ENCODE measurements at places on chromosomes 2 and 18.

- no peak for DNase-seq
Observed at GRCh38 chr18:7766346-7766745, 199.2 kb downstream of the PTPRM start.

DNA sequence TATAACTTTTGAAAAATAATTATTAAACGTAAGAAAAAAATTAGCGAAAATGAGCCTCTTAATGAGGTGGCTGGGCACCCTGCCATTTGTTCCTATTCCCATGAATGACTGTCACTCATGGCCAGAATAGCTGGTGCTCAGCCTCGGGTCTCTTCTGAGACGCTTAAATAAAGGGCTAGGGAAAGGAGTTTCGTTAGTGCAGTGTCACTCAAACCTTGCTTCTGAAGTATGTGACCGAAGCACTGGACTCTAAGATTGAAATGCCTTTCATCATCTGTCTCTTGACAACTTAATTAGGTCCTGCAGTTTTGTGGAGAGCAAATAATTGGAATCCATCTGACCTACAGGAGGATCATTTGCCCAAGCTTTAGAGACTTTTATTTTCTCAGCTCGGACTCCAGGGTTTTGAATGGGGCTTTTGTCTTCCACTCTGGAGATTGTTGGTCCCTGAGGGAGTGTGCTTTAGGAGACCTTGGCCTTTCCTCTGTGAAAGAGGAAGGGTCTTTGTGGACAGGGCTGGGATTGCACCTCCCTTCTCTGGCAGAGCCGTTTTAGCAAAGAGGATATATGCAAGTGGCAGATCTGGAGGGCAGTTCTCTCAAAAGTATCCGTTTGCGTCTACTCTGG is 42.3 kb upstream of the FHOD3 start:
- DNase-seq: no peak

DNA sequence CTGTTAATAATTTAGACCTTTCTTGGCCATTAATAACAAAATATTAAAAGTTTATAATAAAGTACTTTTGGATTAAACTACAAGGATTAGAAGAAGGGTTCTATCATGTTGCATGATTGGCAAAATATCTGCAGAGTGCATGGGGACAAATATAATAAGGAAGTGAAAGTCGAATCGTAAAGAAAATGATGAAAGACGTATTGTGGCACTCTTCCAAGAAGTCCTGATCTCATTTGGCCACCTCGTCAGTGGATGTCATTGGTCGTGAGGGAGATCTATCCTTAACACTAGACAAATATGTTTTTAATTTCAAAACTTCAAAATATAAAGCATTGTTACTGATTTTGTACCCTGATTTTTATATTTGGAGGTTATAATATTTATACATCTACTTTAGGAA is 197.7 kb upstream of the STON1 start:
- no peak for DNase-seq

GRCh38 chr2:3254442-3254941 is 123.1 kb downstream of the EIPR1 start:
- no peak for DNase-seq

DNA sequence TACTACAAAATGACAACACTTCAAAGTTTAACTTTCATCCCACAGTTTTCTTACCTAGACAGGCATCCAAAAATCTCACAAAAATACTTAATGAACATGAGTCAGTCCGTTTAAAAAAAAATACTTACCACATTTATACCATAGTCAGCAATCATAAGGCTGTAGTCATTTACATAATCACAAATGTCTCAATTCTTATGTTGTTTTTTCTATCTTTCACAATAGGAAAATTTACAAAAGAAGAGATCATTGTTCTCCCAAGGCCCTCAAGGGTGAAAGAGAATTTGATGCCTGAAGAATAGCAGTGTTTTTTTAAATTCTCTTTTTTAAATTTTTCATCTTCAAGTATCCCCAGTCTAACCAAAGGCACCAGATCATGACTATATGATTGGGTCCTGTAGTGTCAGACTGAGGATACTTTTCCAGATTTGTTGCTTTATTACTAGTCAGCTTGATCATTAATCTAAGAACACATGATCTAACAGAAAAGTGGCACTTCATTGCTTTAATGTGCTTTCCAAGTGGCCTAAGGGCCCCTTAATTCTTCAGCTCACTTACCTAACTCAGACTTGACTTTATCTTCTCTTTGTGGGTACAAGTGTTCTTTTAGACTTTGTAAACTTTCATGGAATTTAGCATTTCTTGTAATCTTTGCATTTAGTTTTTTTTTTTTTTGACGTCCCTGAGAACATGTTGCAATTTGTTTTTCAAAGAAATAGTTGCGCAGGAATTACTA is 4.7 kb downstream of the SCYGR5 start:
- DNase-seq: no peak

GRCh38 chr2:239302083-239302807 is 98.6 kb downstream of the HDAC4 start:
- DNase-seq: peak; percentile 56

DNA sequence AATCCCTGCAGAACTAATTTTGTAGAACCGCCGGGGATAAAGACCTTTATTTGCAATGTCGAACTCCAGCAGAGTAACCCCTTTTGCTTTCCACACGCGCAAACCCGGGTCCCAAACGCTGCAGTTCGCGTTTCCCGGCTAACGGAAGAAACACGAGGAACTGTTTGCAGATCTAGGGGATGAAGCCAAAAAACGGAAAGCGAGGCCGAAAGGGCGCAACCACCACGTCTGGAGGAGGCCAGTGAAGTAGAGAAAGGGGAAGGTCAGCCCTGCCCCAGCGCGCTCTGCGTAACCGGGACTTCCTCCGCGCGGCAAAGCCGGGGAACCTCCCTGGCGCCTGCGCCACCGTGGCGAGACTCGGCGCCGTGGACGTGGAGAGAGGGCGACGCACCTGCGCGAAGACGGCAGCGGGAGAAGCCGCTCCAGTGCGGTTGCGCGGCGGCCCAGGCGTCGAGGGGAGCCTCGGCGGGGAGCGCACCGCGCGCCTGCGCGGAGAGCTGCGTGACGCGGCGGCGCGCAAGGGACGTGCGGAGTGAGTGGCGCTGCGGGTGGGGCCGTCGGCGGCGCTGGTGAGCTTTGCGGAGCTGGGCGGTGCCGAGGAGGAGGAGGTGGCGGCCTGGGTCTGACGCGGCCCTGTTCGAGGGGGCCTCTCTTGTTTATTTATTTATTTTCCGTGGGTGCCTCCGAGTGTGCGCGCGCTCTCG is at the start of gene PPP1CB:
Gene PPP1CB, plus strand, starts transcription at position 579 of the 704 bp plus-strand sequence. CDS start 295 bp downstream, outside the sequence.
- peak; percentile 99 for DNase-seq

GRCh38 chr2:2172516-2172915 is 158.6 kb downstream of the MYT1L start:
- no peak for DNase-seq

DNA sequence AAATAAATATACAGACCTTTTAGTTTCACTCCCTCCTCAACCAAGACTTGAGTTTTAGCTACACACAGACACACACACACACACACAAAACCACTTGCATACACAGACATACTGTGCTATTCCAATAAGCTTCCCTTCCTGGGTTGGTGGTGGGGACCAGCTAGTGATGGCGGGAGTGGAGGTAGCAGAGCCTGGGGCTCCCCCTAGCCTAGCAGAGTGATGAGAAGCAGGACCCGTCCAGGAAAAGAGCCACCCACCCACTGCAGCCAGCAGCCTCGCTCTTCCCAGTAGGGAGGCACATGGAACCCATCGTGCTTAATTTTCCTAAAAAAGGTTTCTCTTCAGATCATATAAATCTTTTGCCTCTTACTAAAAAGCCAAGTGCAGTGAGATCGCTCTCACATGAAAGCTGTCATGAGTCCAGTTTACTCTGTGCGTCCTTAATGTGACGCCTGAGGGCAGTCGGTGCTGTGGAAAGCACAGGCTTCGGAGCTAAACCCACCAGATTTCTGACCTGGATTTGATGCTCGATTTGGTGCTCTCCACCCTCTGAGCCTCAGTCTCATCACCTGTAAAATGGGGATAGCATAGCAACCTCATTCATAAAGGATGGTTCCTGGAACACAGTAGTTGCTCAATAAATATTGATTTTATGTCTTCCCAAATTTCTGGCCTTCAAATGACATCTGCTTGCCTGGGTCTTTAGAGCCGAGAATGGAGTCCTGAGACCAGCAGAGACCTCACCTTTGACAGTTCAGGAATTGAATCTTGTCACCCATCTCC is 60.1 kb upstream of the YWHAQ start:
- DNase-seq: no peak

- no peak for DNase-seq
Observed at GRCh38 chr2:187567126-187567525, 12.9 kb upstream of the TFPI start.

DNA sequence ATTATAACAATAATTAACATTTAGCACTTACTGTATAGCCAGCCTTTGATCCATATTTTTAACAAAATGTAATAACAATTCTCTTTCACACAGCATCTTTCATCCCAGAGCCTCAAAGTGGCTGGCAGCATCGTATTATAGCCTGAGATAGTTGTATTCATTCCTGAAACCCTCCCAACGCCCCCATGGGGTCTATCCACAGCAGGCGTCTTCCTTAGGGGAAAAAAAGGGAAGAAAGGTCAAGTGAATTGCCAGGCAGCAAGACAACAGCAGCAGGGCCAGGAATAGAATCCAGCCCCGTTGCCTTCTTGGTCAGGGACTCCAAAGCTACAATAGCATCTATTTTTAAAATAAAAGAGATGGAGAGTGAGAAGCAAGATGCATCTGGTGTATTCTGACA is 424.4 kb upstream of the ID2 start:
- DNase-seq: no peak

DNA sequence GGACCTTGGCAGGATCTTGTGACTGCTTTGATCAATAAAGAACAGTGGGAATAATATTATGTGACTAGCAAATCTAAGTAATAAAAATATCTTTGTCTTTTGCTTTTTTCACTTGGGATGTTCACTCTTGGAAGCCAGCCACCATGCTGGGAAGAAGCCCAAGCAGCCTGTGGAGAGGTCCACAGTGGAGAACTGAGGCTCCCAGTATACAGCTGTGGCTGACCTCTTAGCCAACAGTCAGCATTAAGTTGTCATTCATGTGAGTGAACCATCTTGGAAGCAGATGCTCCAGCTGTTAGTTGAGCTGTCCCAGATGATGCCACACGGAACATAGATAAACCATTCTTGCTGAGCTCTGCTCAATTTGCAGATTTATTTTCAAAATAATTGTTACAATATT is 160.0 kb downstream of the OSR1 start:
- DNase-seq: no peak

DNA sequence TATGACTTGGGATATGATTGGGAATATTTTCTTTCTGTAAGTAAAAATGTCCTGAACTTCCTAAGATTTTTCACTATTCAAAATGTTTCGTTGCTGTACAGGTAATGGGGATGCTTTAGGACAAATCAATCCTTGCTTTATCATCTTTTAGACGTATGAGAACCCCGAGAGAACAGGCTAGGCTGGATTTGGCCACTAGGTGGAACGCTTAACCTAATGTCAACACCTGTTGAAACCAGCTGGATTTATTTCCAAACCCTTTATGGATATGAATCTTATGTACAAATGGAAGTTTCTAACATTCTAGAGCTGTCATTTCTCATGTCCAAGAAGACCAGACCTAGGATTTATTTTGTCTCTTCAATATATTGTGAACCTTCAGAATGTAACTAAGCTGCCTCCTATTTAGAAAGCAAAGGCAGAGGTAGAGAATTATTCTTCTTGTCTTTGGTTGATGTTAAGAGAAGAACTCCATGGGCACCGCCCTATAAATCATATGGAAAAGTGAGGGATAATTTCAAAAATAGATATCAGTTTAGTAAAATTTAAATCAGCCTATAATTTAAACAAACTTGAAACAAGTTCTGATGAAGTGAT is 96.7 kb downstream of the PMAIP1 start:
- no peak for DNase-seq

- peak; percentile 78 for DNase-seq
Observed at GRCh38 chr2:73172963-73173362, 29.4 kb upstream of the NOTO start.

DNA sequence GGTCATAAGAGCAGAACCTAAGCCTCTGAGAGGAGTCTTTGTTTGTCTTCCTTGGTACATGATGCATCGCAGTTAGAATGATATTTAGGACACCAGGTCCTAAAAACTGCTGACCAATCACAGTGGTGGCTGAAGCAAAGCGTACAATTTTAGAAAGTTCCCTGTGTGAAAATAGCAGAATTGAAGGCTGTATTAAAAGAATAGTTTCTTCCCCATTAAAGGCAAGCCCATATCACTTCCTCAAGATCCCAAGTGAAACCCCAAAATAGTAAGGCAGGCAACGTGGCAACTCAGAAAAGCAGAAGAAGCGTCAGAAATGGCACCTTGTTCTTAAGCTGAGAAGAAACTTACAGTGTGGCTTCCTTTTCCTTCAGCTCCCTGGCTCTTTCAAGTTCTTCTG is 154.8 kb upstream of the PGAP1 start:
- no peak for DNase-seq

DNA sequence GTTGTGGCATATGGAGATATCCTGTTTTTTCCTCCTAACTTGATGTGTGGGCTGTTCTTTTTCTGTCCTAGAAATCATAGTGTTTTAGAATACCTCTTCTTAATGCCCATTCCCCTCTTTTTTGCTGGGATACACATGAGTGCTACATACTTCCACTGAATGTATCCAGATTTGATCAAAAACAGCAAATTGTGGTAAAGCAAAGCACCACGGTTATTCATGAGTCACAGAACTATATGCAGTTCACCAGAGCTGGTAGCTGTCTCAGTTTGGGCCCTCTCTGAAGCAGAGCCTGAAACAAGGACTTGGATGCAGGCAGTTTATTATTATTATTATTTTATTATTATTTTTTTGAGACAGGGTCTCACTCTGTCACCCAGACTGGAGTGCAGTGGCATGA is 69.9 kb upstream of the CTLA4 start:
- DNase-seq: no peak

- no peak for DNase-seq
Observed at GRCh38 chr2:104866122-104866864, 12.4 kb downstream of the POU3F3 start.

DNA sequence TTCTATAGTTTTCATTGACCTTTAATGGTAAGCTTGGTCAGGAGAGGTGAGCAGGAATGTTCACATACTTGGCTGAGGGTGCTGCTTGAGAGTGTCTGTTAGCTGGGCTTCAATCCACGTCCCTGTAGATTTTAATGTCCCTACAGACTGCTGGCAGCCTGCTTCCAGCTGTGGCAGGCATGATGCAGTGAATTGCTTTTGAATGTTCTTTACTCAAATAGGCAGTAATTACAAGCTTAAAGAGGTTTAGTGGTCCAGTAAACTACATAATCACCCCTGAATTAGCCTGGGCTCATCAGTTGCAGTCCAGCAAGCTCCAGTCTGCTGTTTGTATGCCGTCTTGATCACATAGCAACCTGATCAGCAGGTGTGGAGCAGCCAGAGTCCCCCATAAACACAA is 102.1 kb downstream of the MEIS1 start:
- DNase-seq: no peak

- no peak for DNase-seq
Observed at GRCh38 chr2:189552991-189553404, 27.6 kb downstream of the SLC40A1 start.

DNA sequence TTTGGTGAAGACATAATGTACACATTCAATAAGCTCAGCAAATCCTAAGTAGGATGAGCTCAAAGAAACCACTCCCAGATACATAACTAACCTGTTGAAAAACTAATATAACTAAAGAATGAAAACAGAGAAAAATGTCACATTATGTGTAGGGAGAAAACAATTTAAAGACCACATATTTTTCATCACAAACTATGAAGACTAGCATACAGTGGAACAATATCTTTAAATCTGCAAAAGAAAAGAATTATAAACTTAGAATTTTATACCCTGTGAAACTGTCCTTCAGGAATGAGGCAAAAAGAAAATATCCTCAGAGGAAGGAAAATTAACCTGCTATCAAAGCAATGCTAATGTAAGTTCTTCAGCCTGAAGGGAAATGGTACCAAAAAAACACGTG is 151.5 kb downstream of the PIEZO2 start:
- no peak for DNase-seq

GRCh38 chr2:201403880-201404279 is 46.7 kb upstream of the FLACC1 start:
- DNase-seq: no peak

Measured in activated effector memory CD4-positive, alpha-beta T cell treated with anti-CD3 and anti-CD28 coated beads, Interleukin-2, amount 50 U/mL, for 16 hours (primary cell).